Breast epithelium (tissue), 4 donors: ENCODE measurements at places on chromosomes 1 and 21. TPM values are rescaled to one million over a fixed set of nuclear protein-coding genes. Genes with fewer than 3 reads are reported as not detected.

Gene TSTD1
- total RNA-seq, result 57.3 TPM

Gene PDIK1L
- total RNA-seq, result 9.2 TPM

Gene CD84
- total RNA-seq, result 2.3 TPM

Gene RNF187
- 33.7 TPM for total RNA-seq

Gene MCM3AP
- 99.2 TPM for total RNA-seq

Gene HPDL
- not detected for total RNA-seq

Gene S1PR1
- total RNA-seq, result 133 TPM

Gene RGSL1
- not detected for total RNA-seq

Gene RAB29
- 30.3 TPM for total RNA-seq

Gene RAB25
- not detected for total RNA-seq

Gene NR1I3
- not detected for total RNA-seq

Gene RBP7
- 49.8 TPM for total RNA-seq

Gene UTS2
- total RNA-seq, result not detected

- no peak for DNase-seq
Observed at GRCh38 chr1:233015965-233016364, 65.6 kb downstream of the NTPCR start.

DNA sequence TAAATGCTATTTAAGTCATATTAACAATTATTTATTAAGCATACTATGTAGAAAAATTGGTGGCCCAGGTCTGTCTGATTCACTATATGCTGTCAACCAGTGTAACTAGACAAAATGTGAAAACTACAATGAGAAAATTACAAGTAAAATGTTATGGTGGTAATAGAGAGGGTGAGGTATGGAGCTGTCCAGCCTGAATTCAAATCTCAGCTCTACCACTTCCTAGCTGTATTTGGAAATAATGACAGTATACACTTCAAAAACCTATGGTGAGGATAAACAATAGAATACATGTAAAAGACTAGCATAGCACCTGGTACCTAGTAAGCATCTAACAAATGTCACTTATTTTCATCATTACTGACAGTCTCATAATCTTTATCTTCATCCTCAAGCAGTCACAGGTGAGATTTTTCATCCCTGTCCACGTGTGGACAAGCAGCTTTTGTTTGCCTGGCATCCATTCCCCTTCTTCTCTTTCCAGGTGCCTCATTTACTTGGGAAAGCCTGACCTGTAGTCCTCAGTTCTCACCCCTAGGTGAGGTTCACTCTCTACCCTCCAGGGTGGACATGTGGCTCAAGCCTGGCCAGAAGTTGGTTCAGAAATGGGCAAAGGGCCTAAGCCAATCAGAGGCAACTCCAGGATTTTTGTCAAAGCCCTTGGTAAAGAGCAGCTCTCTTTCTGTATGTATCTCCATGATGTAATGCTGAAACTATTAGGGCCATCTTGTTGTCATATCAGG is 29.5 kb downstream of the EGLN1 start:
- DNase-seq, result no peak

GRCh38 chr1:185567440-185567839 is 166.8 kb upstream of the HMCN1 start:
- DNase-seq, result no peak

DNA sequence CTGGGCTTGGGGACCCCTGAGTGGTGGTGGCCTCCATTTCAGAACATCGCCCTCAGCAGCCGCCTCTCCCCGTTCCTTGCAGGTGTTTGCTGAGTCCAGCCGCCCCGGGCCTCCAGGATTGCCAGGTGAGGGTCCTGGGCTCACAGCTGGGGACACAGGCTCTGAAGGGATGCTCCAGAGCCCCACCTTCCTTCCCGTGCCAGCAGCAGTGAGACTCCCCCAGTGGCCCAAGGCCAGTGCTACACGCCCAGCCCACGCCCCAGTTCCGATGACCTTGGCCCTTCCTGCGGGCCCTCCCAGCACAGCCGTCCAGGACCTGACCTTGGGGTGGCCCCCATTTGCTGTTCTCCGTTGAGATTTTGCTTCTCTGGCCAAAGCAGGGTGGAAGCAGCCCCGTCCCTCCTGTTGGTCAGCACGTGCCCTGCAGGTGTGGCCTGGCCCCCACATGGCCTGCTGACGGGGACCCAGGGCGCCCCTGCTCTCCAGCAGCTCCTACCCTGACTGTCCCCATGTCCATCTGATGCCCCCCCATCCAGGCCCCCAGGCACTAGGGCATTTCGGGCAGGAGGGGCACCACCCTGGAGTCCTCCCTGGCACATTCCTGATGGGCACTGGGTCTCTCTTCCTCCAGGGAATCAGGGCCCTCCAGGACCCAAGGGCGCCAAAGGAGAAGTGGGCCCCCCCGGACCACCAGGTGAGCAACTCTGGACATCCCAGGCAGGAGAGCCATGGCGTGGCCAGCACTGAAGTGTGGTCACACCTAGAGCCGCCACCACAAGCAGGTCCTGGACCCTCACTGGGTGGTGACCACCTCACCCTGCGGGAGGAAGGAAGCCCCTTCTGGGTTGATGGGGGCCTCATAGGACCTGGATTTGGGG is 45.0 kb downstream of the SLC19A1 start:
- no peak for DNase-seq

GRCh38 chr21:44011579-44012473 is at the start of gene TRAPPC10:
TSS of gene TRAPPC10 (plus strand) at chr21:44012309. CDS start at chr21:44012494, 185 bp downstream.
- peak; percentile 77 for DNase-seq

- DNase-seq, result no peak
Observed at GRCh38 chr1:246012341-246012740, 494.7 kb downstream of the SMYD3 start.

DNA sequence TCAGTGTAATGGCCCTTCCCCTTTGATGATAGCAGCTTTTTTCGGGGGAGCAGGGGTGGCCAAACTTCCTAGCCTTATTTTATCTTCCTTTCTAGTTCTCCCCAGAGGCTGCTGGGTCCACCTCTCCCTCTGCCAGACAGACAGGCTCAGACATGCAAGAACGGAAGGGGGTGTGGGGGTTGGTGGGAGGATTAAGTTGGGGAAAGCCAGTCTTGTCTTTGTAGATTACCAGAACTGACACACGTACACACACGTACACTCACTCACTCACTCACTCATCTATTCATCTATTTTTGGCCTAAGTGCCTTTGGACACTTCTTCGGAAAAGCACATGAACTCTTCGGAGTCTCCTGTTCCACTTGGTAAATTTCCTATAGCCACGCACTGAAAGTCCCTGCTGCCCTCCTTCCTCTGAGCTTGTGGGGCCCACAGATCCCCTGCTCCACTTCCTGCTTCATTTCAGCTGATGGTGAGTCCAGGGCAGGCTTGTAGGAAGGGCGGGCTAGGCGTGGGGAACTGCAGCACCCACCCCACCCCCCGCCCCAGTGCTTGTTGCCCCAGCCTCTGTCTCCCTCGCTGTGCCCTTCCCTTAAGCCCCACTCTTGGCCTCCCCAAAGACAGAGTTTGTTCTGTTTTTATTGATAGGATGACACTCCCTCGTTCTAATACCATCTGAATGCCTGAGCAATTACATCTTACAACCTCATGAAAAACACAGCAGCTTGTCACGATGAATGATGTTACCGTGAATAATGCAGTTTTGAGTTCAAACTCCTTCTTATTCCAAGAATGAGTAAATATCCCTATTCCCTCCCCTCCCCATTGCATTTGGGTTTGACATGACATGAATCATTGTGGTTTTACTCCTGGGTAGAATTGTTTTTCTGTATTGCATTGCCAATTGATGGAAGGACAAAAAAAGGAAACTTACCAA is 60.7 kb upstream of the ATP5PO start:
- DNase-seq, result no peak

DNA sequence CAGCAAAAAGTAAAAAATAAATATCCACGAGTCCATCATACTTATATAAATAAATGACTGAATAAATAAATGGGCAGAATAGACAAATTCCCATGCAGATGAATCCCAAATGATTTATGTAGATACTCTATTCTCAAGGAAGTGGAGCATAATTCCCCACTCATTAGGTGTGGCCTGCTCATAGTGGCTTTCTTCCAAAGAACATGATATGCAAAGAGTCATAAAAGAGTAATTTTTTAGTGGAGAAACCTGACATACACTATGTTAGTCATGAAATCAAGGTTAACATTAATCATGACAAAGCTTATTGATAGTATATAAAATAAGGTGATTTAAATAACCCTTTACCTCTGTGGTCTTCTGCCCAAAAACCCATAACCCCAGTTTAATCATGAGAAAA is 298.9 kb downstream of the DPYD start:
- no peak for DNase-seq

GRCh38 chr1:38528623-38529022 is 330.9 kb downstream of the RRAGC start:
- no peak for DNase-seq

- peak; percentile 80 for DNase-seq
Observed at GRCh38 chr1:94734963-94735901, 84.9 kb upstream of the SLC44A3 start.

DNA sequence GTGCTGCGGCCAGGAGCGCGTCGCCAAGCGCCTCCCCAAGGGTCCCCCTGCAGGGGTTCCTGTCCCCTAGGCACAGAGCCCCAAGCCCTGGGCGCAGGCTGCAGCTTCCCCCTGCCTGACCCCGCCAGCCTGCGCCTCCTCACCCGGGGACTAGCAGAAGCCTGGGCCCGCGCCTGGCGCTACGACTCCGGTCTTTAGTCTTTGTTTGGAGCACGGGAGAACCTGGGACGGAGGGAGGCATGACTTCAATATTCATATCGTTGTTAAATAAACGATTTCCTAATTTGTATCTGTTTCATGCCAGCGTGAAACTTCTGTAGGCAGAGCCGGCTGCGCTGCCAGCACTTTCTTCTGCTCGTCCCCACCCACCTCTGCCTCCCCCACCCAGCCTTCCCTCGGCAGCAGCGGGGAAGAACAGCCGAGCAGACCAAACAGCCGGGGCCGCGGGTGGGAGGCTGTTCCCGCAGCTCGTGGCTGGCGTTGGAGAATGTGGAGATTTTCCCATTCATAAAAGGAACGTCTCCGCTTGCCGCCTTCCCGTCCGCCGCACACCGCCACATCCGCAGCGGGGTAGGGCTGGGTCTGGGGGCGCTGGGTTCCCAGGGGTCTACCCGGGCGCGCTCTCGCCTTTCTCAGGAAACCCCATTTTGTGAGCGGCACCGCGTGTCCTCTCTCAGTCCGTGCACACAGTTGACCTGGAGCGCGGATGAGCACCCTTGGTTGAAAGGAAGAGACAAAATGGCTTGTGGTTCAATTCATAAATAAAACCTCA is 777 bp upstream of the TRIM67 start:
- DNase-seq, result no peak

- no peak for DNase-seq
Observed at GRCh38 chr1:172135978-172136610, 284.4 kb upstream of the C1orf105 start.

- DNase-seq, result no peak
Observed at GRCh38 chr1:68217060-68217554, 15.2 kb downstream of the WLS start.

DNA sequence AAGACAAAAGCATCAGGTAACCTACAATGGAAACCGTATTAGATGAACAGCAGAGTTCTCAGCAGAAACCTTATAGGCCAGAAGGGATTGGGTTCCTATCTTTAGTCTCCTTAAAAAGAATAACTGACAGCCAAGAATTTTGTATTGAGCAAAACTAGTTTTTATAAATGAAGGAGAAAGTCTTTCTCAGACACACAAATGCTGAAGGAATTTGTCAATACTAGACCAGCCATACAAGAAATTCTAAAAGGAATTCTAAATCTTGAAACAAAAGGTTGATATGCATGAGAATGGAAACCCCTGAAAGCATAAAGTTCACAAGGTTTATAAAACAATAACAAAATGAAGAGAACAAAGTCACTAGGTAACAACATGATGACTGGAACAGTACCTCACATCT is 58.1 kb downstream of the NEK7 start:
- no peak for DNase-seq

DNA sequence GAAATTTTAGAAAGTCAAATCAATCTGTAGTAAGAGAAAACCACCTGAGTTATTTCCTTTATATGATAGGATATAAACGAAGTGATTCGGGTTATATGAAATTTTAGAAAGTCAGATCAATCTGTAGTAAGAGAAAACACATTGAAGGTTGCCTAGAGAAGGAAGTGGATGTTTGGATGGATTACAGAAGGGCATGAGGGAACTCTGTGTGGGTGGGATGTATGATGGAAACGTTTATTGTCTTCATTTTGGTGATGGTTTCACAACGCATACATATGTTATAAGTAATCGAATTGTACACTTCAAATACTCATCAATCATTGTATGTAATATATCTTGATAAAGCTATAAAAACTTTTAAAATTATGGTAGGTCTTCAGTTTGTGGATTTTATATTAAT is 5.1 kb downstream of the CR1 start:
- no peak for DNase-seq

DNA sequence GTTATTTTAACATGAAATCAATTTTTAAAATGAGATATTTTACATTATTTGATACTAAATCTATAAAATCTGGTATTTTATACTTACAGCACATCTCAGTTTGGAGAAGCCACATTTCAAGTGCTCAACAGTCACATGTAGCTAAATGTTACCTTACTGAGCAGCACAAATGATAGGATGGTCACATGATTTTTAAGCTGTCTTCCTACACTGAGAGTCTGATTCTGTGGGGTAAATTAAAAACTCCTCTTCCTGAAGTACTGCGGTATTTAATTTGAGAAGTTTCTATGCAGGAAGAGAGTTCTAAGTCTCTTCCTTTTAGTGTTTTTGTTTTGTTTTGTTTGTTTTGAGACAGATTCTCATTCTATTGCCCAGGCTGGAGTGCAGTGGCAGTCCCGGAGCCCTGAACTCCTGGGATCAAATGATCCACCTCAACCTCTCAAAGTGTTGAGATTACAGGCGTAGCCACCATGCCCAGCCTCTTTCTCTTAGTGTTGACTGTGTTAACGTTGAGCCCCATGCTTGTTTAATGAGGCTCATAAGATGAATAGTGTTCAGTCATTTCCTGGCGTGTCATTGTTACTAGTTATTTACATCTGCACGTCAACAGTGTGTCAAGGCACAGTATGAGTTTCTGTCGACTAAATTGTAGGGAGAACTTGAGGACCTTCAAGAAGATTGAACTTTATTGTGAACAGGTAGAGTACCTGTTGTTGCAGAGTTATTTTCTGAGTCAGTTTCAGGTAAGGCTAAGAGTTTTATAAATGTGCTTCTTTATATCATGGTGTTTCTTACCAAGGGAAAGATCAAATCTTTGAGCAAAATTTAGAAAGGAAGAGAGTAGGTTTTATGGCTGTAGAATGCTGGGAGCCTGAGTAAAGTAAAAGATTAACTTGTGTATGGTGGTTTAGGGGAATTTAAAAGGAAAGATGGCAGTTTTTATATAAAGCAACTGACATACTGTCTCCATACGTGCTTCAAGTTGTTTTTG is 3.3 kb downstream of the CNST start:
- DNase-seq, result no peak

- DNase-seq, result no peak
Observed at GRCh38 chr21:32197896-32198295, 81.0 kb downstream of the MIS18A start.

GRCh38 chr1:216448011-216448510 is 24.8 kb upstream of the USH2A start:
- no peak for DNase-seq

- DNase-seq, result no peak
Observed at GRCh38 chr1:56295949-56296929, 283.1 kb downstream of the PLPP3 start.

DNA sequence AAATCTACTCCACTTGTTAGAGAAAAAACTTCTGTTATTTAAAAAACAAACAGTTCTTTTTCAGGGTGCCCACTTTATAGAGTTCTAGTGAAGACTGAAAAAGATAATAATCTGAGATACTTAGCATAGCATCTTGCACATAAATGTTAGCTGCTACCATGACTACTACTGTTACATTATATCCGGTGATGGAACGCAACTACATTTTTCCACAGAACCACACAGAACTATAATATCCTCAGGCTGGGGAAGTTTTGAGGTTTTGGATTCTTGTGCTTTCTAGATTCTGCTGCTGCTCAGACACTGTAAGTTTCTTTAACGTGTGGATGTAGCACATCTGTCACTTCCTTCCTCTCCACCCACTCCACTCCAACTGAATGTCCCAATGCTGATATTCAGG is 110.3 kb downstream of the PTPN14 start:
- DNase-seq, result no peak
